CD4-positive, alpha-beta T cell treated with Interleukin-4 for 1 hour (primary cell): ENCODE measurements at places on chromosomes 1 and 21.

- DNase-seq: no peak
These were observed 132.7 kb downstream of the UCK2 start for GRCh38 chr1:165960136-165960535.

- DNase-seq: peak; percentile 59
These were observed 50.5 kb upstream of the ATF3 start for GRCh38 chr1:212557739-212558692.

DNA sequence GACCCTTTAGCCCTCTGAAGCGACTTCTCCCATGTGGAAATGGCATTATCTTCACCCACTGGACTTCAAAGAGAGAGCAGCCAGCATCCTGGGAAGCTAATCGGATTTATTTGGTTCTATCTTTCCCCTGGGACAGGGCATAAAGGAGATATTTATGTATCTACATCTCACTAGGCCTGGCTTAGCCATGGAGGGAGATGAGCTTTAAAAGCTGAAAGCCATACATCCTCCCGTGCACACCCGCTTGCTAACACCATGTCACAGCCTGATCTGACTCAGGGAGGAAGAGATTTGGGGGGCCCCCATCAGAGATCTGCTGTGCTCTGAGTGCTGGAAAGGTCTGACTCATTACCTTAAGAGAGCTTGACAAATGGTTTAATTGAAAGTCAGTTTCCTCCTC, 155.9 kb downstream of the PLXNA2 start:
- DNase-seq: no peak

DNA sequence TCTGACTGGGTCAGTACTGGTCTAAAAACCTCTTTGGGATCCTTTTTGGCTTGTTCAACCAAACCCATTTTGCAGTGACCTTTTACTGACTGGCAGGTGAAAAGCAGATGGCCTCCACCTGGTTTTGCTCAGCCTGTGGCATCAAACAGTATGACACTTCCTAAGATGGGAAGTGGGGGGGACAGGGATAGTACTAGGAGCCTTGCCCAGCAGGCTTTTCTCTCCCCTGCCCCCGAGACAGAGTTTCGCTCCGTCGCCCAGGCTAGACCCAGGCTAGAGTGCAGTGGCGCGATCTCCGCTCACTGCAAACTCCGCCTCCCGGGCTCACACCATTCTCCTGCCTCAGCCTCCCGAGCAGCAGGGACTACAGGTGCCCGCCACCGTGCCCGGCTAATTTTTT, 18.3 kb downstream of the INTS3 start:
- DNase-seq: no peak

- no peak for DNase-seq
These were observed 551.5 kb downstream of the LMO4 start for GRCh38 chr1:87880098-87880760.

- DNase-seq: peak; percentile 70
These were observed 1.4 kb downstream of the KIF26B start for GRCh38 chr1:245156041-245156735.

GRCh38 chr1:186214791-186215190, 160.3 kb downstream of the TPR start:
- DNase-seq: no peak

GRCh38 chr1:227728892-227729143, 6.3 kb downstream of the JMJD4 start:
- no peak for DNase-seq

- no peak for DNase-seq
These were observed 9.3 kb upstream of the FAM89A start for GRCh38 chr1:231049121-231049979.

DNA sequence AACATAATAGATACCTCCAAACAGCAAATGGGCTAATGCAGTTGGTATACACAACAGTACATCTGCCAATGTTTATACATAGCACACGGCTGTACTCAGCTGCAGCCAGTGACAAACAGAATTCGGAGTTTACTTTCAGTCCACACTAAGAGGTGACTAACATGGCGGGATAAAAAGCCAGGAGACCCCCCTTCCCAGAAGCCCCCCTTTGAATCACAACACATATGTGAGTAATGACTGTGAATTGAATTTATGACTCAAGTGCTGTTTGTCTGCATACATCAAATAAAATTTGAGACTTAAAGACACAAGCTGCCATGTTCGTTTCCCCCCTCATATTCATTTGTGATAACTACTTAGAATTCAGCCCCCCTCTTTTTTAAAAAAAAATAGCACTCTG, 113.2 kb downstream of the RUNX1 start:
- DNase-seq: no peak

DNA sequence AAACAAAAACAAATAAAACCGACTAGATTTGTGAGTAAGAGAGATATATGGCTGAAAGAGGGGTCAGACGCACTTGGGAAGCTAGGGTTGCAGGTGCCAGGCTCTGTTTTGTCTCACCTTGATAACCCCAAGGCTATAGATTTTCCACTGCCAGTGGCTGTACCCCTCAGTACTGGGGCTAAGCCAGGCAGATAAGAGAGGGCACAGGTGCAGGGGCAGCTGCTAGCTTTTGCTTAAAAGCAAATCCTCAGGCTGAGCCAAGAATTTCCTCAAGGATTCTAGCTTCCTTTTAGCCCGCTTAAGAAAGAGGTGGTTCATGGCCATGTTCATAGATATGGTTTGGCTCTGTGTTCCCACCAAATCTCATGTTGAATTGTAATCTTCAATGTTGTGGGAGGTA, 57.9 kb downstream of the OVGP1 start:
- DNase-seq: no peak

DNA sequence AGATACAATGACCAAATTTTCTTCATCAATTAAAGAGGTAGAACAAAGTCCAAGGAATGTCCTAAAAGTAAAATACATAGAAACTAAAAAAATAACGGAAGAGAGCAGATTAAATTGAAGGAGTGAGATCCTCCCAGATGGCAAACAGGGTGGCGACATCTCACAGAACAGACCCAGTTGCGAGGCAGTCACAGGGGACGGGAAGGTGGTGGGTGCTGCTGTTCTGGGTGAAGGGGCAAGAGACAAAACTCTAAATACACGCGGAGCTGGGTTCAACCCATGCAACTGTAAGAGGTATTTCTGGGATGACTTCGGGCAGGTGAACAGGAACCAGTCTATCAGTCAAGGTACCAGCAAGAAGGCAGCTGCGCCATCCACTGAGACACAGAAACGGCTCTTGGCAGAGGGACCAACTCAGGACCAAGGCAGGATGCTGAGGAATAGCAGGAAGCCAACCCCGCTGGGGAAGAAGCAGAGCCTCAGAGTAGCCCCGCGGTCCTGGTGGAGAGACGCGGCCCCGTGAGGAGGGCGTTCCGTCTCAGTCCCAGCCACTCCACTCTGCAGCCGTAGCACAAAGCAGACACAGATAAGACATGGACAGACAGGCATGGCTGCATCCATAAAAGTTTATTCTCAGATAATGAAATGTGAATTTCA, 32.2 kb downstream of the WDR4 start:
- no peak for DNase-seq

DNA sequence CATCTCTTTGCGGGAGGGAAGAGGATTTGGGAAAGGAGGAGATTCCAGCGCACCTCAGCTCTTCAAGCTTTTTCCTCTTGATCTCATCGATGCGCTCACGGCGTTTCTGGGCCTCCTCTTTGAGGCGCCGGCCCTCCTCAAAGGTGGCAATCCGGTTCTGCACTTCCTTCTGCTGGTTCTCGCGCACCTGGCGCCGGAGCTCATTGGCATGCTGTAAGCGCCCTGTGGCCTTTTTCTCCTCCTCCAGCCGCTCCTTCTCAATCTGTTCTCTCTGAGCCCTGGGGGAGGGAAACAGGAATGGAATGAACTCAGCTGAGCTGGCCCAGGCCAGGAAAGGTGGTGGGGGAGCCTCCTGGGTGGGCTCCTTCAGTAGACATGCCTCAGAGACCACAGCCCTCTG, 10.4 kb upstream of the VSIG8 start:
- no peak for DNase-seq

DNA sequence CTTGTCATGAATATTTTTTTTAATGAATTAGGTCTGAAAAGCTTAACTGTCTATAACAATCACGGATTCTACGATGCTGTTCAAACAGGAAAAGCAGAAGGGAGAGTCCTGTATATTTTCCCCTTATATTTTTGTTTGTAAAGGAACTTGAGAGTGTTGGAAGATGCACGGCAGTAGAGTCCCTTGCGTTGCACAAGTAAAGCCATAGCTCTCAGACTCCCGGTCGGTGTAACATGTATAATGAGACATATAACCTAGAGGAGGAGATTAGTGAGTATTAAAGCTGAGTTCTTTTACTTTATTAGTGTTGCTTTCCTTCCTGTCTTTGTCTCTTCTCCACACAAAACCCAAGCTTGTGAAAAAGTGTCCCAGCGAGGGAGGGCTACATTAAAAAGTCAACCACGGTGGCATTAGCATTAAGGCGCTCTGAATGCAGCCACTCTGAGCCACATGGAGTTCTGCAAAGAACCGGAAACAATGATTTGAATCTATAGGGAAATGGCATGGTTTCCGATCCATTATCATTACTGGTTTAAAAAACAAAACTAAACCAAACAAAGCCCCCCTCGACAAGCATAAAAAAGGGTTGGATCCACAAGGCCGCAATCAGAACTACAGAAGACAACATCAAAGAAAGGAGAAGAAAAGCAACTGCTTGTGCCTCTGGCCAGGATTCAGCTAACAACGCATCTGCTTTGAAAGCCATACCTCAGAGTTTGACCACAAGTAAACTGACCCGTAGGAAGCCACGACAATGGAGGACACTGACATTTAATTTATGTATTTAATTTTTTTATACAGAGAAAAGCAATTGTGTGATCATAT, 356.8 kb downstream of the LMO4 start:
- no peak for DNase-seq

DNA sequence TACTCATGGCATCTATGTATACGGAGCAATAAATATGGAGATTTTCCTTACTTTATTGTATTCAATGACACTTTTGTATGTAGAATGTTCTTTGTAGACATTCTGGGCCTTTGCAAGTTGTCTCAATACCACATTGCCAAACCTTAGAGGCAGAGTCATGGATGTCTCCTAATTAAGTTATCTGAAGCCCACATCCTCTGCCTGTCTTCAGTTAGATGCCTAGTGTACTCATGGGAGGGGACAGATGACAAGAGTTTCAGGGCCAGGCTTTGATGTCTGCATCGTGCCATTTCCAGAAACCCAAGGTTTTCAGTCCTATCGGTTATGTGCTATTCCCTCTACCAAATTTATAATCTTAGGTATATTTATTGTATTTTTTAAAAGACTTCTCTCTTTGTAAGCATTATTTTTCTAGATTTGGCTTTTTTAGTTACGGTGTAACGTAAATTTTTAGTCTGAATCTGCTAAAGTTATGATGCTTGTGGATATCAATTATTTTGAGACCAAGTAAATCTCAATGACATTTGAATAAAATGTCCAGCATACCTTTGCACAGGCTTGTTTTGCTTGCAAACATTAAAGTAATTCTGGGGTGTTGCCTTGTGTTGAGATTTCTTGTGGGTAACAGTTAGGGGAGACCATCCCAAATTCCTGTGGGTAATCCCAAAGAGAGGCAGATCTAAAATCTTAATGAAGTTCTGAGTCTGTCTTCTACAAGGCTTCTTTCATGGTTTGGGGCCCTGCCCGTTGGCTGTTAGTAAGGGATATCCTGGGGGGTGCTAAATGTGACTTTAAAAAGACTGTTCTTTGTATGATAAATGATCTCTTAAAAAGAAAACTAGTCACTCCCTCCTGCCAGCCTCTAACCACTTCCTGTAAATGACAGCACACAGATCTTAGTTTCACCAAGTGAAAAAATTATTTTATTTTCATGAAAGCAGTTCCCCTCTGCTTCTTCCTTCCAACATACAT, 8.0 kb upstream of the MACF1 start:
- peak; percentile 70 for DNase-seq

DNA sequence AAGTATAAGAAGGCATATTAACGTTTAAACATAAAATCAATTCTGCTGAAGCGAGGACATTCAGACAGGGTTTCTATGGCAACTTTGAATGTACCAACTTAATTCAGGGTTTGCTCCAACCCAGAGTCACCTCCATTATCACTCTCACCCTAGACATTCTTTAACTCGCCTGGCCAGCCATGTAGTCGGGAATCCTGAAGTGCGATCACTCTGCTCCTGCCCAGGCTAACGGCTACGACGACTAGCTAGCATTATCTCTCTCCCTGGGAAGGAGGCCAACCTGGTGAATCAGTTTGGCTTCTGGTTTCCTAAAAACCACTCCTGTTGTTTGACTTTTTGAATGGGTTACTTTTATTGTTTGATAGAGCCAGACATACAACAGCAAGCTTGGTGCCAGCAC, 38.9 kb upstream of the ZBTB18 start:
- no peak for DNase-seq

- DNase-seq: no peak
These were observed 749 bp downstream of the AKIRIN1 start for GRCh38 chr1:38991638-38992411.

GRCh38 chr1:182279302-182279701, 112.3 kb downstream of the GLUL start:
- DNase-seq: no peak

- no peak for DNase-seq
These were observed at the start of gene ANGPTL3 for GRCh38 chr1:62597281-62597680. Gene ANGPTL3 (plus strand): TSS chr1:62597520. CDS start chr1:62597567, 47 bp downstream.

GRCh38 chr1:65965112-65965996, 172.7 kb downstream of the PDE4B start:
- no peak for DNase-seq

DNA sequence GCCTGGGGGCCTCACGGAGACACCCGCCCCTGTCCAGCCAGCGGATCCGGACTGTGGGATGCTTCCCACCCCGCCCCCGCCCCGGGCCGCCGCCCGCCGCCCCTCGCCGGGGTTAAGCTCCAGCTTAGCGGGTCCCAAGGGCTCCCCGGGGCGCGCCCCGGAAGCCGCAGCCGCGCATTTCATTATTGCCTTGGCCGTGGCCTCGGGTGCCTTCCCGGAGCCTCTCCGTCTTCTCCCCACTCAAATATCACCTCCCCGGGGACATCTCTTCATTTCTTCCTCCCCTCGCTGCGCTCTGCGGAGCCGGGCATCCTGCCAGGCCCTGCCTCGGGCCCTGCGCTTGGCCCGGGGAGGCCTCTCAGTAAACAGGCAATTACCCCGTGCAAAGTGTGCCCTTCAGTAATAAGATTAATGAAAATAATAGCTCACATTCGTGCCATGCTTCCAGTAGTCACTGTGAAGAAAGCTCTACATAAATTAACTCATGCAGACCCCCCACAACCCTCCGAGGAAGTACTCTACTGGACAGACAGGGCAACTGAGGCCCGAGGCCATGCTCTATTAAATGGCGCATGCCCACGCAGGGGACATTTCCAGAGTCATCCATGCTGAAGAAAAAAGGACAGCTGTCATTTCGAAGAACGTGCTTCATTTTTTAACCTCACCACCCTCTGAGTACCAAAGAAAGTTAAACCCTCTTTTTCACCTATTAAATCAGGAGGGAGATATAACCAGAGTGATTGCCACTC, 49.9 kb upstream of the LAPTM5 start:
- DNase-seq: no peak

GRCh38 chr1:156489166-156489934, 11.2 kb downstream of the MEF2D start:
- peak; percentile 47 for DNase-seq
